Stimulated activated CD4-positive, alpha-beta T cell treated with anti-CD3 and anti-CD28 coated beads, Interleukin-1b, Interleukin-23, amount 100 ng/mL, for 4 hours (primary cell): ENCODE measurements at places on chromosomes 12 and 14.

DNA sequence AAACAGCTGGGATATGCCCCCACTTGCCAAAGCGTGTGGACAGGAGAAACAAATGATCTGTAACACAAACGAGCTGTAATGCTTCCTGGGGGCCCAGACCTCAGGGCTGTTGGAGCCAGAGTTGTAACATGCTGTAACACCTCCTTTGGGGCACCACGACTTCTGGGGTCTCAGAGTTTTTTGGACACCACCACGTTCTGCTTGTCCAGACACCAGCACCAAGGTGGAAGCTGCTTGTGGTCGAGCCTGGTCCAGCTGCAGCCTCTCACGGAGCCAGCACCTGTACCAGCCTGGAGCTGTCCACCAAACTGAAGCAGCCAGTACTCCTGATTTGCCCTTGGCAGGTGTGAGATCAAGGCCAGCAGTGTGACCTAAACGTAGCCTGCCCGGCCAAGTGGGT, 879.4 kb downstream of the SLC6A15 start:
- no peak for DNase-seq

- DNase-seq = no peak
These were observed 11.0 kb downstream of the PLEKHG3 start for GRCh38 chr14:64715146-64715627.

- no peak for DNase-seq
These were observed 5.0 kb upstream of the MMP19 start for GRCh38 chr12:55847603-55848291.

GRCh38 chr14:54893151-54893760, 9.4 kb downstream of the GCH1 start:
- DNase-seq = no peak

DNA sequence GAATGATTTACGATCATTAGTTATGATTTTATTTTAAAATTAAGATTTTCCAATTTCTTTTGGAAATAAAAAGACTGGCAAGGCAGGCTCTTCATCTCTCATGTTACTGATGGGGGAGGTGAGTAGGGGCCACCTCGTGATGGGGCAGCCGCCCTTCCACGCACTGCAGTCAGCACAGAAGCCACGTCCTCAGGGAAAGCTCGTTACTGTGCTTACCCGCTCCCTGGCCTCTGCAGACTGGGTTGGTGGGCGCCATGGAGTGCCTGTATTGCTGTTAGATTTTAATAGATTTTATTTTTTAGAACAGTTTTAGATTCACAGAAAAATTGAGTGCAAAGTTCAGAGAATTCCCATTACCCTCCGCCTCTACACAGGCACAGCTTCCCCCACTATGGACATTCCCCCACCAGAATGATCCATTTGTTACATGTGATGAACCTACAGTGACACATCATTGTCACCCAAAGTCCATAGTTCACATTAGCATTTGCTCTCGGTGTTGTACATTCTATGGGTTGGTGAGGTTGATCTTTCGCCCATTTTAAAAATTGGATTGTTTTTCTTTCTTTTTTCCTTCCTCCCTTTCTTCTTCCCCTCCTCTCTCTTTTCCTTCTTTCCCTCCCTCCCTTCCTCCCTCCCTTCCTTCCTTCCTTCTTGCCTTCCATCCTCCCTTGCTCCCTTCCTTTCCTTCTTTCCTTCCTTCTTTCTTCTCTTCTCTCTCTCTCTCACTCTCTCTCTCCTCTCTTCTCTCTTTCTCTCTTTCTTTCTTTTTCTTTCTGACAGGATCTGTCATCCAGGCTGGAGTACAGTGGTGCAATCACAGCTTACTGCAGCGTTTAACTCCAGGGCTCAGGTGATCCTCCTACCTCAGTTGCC, 30.7 kb downstream of the ADGRD1 start:
- DNase-seq = no peak

GRCh38 chr12:34398706-34399630, 376.7 kb downstream of the ALG10 start:
- DNase-seq = no peak

- DNase-seq = no peak
These were observed 73.3 kb downstream of the NDUFA12 start for GRCh38 chr12:94930216-94930654.

GRCh38 chr12:7190268-7191055, 976 bp downstream of the PEX5 start:
- DNase-seq = peak; percentile 11

DNA sequence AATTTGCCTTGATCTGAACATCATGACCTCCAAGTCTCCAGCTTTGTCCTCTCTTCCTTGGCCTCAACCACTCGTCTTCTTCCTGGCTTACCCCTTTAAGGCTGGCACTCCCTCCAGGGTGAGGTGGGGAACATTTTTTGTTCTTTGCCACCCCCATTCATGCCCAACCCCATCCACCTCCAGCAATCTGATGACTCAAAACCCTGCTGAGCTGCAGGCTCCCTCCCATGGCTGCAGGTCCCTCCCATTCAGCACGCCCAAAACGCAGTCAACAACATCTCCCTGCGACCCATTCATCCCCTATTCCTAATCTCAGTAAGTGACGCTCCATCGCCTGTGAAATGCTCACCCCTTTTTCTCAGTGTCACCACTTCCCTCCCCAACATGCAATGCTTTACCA, 138.8 kb upstream of the PRMT8 start:
- no peak for DNase-seq

DNA sequence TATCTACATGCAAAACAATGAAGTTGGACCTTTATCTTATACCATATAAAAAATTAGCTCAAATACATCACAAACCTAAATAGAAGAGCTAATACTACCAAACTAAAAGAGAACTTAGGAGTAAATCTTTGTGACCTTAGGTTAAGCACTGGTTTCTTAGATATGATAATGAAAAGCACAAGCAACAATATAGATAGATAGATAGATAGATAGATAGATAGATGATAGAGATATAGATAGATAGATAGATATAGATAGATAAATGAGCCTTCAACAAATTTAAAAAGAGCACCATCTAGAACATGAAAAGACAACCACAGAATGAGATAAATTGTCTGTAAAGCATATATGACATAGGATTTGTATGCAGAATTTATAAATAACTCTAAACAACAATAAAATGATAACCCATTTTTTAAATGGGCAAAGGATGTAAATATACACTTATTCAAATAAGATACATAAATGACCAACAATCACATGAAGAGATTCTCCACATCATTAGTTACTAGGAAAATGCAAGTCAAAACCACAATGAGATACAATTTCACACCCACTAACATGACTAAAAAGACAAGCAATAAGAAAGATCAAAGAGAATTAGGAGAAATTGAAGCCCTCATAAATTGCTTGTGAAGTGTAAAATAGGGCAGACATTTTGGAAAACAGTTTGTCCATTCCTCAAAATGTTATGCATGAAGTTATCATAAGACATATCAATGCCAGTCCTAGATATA, 293.7 kb downstream of the BTG1 start:
- DNase-seq = no peak

- DNase-seq = no peak
These were observed 1.2 kb upstream of the PTGER2 start for GRCh38 chr14:52312931-52313355.

GRCh38 chr12:69243099-69244084, 4.0 kb downstream of the CPSF6 start:
- no peak for DNase-seq

GRCh38 chr12:120283318-120283717, 8.4 kb downstream of the RNU4-2 start:
- no peak for DNase-seq

- no peak for DNase-seq
These were observed 17.0 kb downstream of the PPP1R1A start for GRCh38 chr12:54571193-54572188.

DNA sequence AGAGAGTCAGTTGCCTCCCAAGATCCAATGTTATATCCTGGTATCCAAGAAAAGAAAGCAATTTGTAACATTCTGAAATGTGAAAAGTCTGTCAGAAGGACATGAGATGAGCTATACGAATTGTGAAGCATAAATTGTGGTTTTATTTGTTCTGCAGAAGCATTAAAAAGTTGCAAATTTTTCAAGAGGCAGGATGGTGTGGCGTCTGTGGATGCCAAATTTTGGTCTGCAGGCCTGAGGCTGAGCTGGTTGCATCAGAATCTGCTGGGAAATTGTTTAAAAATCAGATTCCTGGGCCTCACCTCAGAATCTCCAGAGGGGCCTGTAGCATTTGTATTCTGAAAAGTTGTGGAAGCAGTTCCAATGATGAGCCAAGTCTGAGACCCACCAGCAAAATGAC, 284.7 kb downstream of the NUAK1 start:
- DNase-seq = no peak

GRCh38 chr14:76413962-76414600, 38.1 kb downstream of the ESRRB start:
- no peak for DNase-seq

GRCh38 chr14:101961746-101962502, 2.4 kb upstream of the DYNC1H1 start:
- DNase-seq = no peak

- no peak for DNase-seq
These were observed 5.7 kb downstream of the GNG2 start for GRCh38 chr14:51865953-51866747.

DNA sequence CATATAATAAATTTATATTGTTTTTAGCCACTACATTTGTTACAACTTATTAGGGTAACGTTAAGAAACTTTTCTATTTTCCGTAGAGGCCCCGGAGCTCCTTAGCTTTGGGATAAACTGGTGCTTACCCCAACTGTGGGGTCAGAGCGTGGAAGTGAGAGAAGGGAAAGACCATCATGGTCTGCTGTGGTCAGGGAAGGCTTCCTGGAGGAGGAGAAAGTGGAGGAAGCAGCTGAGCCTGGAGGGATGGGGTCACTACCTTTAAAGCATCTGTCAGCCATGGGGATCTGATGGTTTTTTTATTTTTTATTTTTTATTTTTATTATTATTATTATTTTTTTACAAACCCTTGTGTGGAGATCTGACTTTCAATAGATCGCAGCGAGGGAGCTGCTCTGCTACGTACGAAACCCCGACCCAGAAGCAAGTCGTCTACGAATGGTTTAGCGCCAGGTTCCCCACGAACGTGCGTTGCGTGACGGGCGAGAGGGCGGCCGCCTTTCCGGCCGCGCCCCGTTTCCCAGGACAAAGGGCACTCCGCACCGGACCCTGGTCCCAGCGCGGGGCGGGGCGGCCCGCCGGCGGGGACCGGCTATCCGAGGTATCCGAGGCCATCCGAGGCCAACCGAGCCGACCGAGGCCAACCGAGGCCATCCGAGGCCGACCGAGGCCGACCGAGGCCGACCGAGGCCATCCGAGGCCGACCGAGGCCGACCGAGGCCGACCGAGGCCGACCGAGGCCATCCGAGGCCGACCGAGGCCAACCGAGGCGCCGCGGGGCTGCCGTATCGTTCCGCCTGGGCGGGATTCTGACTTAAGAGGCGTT, 1101.2 kb upstream of the TMEM132C start:
- DNase-seq = peak; percentile 83

- no peak for DNase-seq
These were observed 731.9 kb upstream of the FBXO33 start for GRCh38 chr14:40164083-40164482.
